LoVo (cell line): ENCODE measurements at places on chromosomes 11 and 22.

GRCh38 chr11:19433791-19434190 is 193.0 kb upstream of the E2F8 start:
- DNase-seq, result no peak

GRCh38 chr22:25497716-25498115 is 66.8 kb upstream of the GRK3 start:
- no peak for DNase-seq

- peak; percentile 44 for DNase-seq
Observed at GRCh38 chr11:8871171-8871775, 39.7 kb upstream of the AKIP1 start.

DNA sequence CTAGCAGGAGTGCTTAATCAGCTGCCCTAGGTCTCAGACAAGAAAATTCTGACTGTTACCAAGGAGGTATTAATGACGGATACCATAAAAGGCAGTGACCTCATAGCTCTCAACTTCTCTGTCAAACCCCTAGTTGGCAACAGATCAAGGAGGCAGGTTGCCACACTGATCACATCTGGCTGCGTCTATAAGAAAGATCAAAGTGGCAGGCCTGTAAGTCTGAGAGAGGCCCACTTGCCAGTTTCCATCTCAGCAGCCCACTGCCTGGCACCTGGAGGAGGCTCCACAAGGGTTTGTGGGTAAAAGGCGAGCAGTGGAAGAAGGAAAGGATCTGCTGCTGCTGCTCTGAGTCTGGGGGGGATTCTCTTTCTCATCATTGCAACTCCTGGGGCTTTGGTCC is 239.6 kb upstream of the MPPED2 start:
- no peak for DNase-seq

- DNase-seq, result no peak
Observed at GRCh38 chr11:103608566-103608965, 427.9 kb upstream of the DDI1 start.

DNA sequence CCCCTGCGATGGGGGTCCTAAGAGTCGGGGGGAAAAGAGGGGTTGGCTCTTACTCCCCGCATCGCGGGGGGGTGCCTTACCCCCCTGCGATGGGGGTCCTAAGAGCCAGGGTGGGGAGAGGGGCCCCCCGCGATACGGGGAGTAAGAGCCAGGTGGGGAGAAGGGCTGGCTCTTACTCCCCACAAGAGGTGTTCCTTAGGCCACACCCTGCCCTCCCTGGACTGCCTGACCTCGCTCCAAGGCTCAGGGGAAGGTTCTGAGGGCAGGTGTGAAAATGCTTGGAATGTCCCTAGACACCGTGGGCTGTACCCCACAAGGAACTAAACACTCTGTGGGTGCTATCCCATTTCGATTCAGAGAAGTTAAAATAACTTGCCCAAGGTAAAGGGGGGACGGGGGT is 7.8 kb downstream of the UNC93B1 start:
- DNase-seq, result no peak

GRCh38 chr22:46688949-46689348 is 49.1 kb downstream of the CERK start:
- DNase-seq, result no peak

GRCh38 chr11:45155058-45155551 is 8.7 kb downstream of the PRDM11 start:
- no peak for DNase-seq

- no peak for DNase-seq
Observed at GRCh38 chr11:88117281-88117858, 57.9 kb downstream of the RAB38 start.

GRCh38 chr11:57343825-57344224 is 5.7 kb downstream of the P2RX3 start:
- DNase-seq, result no peak

DNA sequence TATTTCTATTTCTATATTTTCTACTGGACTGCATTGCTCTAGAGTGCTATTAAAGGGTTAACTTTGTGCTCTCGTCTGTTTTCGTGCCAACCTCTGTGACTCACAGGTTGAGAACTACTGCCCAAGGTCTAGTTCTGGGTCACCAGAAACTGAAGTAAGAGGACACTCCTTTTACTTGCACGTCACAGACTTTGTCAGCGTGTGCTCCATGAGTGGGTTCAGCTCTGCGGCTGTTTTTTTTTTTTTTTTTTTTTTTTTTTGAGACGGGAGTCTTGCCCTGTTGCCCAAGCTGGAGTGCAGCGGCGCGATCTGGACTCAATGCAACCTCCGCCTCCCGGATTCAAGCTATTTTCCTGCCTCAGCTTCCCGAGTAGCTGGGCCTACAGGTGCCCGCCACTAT is 49.8 kb downstream of the CLMP start:
- peak; percentile 71 for DNase-seq

DNA sequence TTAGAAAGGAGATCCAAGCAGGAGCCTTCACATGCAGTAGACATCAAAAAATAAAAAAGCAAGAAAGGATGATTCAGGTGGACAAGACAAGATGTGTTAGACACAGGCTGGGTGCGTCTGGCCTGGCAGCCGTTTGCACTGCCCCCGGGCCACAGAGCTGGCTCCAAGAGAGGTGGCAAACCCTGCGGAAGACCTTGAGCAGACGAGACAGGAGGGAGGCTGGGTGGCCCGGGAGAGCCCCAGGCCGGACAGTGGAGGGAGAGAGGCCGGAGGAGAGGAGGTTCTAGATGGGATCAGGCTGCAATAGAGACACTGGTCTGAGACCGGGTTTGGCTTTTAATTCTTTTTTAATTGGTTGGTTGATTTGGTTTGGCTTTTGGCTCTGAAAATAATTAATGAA is 69.6 kb upstream of the TTLL12 start:
- no peak for DNase-seq

DNA sequence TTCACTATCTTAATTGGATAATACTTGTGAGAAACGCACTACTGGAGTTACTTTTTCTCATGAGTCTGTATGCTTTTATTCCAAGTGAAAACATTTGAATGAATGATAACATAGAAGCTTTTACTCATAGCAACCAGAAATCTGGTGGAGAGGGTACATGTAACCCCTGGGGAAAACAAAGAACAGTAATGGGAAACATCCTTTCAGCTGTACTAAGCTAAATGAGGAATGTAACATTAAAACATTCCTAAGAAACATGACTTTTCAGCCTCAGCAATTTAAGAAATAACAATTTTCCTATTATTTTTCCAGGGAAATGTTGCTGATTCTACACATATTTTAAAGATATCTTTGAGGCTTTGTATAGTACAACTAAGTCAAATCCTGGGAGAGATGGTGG is 97.2 kb upstream of the CEP126 start:
- DNase-seq, result no peak

- DNase-seq, result no peak
Observed at GRCh38 chr11:32391479-32391878, 43.9 kb downstream of the WT1 start.

DNA sequence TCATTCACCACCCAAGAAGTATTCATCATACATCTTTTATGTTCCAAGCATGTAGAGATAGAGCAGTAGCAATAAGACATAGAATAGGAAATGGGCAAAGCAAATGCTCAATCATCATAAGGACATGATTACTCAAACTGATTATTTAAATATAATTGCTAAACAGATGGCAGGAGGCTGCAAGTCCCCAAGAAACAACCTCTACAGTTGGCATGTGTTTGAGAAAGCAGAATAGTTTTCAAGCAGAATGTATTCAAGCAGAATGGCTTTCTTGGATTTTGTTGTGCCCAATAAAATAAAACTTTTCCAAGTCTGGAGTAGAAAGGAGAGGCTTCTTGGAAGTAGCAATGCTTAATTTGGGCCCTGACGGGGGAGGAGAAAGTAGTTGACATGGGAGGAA is 86.5 kb upstream of the SYN3 start:
- DNase-seq, result no peak

DNA sequence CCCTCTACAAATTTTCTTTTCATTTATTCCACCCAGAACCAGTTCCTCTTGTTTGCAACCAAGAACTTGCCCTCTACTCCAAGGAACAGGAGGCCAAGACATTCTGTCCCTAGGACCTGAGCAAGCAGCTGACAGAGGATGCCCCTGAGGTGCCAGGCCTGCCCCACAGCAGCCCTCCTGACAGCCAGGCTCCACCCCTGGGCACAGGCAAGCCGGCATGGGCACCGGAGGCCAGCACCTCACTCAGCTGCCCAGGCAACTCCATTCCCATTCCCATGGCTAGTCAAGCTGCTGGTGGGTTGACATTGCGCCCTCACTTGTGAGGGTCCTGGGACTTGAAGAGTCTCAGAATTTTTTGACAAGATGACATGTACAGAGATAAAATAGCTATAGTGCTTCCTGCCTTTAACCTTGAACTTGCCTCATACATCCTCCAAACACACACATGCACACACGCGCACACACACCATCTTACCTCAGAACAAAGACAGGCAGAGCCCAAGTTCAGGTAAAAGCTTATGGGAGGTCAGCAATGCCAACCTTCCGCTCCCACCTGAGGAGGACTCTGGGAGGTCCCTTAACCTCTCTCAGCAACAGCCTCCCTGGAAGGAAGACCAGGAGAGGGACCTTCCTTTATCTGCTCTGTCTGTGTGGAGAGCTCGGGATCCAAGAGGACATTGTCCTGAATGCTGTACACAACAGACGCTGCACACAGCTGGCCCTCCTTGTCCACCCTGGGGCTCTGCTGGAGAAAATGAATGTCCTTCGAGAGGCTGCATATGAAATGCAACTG is 620.9 kb upstream of the CADM1 start:
- DNase-seq, result no peak

DNA sequence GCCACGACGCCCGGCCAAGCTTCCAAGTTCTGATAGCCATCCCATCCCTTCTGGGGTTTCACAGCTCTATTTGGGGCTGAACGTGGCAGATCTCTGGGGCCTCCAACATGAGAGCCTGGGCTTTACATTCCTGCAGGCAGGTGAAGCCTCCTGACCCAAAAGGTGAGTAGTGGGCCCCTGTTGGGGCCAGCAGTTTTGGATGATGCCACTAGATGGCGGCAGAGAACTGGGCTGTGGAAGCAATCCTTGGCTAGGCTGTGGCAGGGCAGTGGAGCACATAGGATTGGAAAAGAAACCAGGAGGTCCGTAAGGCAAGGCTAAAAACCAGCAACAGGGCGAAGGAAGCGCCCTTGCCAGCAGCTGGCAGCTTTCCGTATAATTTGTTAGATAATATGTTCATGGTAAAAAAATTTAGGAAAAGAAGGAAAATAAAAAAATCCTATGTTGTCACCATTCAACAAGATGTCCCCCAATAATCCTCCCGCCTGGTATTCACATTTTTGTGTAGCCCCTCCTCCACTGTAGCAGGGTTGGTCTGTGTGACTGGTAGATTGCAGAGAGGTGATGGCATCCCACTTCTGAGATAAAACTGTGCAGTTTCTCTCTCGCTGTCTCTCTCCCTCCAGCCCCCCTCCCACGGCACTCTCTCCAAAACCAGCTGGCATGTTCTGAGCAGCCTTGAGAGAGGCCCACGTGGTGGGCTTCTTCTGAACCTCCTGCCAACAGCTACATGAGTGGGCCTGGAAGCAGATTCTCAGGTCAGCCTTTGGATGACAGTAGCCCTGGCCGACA is 43.6 kb upstream of the OR4B1 start:
- DNase-seq, result peak; percentile 65

- peak; percentile 6 for DNase-seq
Observed at GRCh38 chr11:8338138-8338537, 74.5 kb upstream of the LMO1 start.

- no peak for DNase-seq
Observed at GRCh38 chr11:38562562-38562961, 1964.5 kb upstream of the RAG2 start.

- DNase-seq, result no peak
Observed at GRCh38 chr11:45163956-45164575, 17.6 kb downstream of the PRDM11 start.

- DNase-seq, result no peak
Observed at GRCh38 chr11:15577519-15577918, 462.8 kb downstream of the INSC start.

- no peak for DNase-seq
Observed at GRCh38 chr11:12234221-12234620, 123.8 kb downstream of the MICAL2 start.

DNA sequence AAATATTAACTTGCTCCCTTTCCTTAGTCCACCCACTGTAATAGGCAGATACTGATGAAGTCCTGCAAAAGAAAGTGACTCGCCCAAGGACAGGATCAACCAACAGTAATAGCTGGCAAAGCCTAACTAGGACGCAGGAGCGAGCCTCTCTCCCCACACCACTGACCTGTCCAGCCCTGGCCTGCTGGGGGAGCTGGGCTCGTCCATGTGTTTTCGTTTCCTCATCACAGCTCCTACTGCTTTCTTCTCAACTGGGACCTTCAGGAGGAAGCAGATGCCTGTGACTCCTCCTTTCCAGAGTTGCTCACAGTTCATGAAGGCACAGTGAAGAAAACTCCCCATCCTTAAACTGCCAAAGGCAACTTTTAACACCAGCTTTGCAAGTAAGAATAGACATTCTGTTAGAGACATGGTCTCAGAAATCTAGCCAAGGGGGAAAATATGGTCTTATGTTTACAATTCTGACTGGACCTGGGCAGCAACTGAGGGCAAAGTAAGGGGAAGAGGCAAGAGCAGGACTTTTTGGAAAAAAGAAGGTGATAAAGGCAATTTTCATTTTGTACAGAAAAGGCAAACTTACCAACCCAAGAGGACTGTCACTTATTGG is 11.6 kb upstream of the GPHA2 start:
- DNase-seq, result no peak

GRCh38 chr11:2644844-2645778 is 54.7 kb downstream of the KCNQ1OT1 start:
- DNase-seq, result no peak

- no peak for DNase-seq
Observed at GRCh38 chr11:19432370-19433061, 191.8 kb upstream of the E2F8 start.

DNA sequence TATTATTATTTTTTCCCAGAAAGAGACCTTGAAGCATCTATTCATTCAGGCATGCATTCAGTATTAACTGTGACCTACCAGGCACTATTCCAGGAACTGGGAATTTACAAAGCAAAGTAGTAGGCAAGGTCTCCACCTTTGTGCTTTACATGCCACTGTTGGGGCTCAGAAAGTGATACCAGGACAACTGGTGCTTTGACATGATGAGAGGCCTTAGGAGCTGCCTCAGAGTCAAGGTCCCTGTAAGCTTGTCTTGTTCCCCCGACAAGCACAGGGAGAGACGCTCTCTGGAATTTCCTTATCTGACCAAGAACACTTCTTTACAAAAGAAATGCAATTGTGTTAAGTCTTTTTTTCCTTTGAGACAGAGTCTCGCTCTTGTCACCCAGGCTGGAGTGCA is 2.3 kb upstream of the HMOX1 start:
- no peak for DNase-seq

- DNase-seq, result no peak
Observed at GRCh38 chr11:65610404-65610803, 3.6 kb downstream of the MAP3K11 start.

DNA sequence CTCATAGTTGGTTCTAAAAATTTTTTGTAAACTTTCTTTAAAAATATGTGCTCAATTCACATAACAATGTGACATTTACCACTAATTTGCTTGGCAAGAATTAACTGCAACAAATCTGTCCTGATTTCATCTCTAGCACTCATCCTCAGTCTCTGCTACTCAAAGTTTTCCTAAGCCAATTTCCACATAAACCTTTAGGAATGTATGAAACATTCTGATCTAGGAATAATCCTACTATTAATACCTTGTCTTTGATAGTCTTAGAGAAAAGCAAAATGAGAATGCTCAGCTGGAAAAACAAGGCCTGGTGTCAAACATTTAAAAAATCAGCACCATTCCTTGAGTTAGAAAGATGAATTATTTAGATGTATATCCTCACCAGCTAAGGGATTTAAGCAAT is 114.3 kb downstream of the CD44 start:
- DNase-seq, result no peak
